ENCODE measurements at places on chromosomes 3 and 15. TPM values are rescaled to one million over a fixed set of nuclear protein-coding genes. Genes with fewer than 3 reads are reported as not detected.

Gene EID1
- total RNA-seq: 63.4 TPM

Gene CCRL2
- 1.0 TPM for total RNA-seq

Gene CLASP2
- total RNA-seq: 27.6 TPM

Gene OIP5
- 0.17 TPM for total RNA-seq

Gene DUOXA1
- total RNA-seq: not detected

Gene ATP13A4
- total RNA-seq: 2.7 TPM

- no peak for DNase-seq
Measured at GRCh38 chr15:63405159-63405558, 23.5 kb upstream of the CA12 start.

- DNase-seq: no peak
Measured at GRCh38 chr3:49428752-49429080, 408 bp downstream of the NICN1 start.

- no peak for DNase-seq
Measured at GRCh38 chr3:16467393-16467792, 46.1 kb downstream of the RFTN1 start.

GRCh38 chr3:124981472-124981871 lies 46.9 kb upstream of the MUC13 start:
- no peak for DNase-seq

GRCh38 chr3:167743799-167744198 lies 8.3 kb downstream of the SERPINI1 start:
- DNase-seq: no peak

- DNase-seq: no peak
Measured at GRCh38 chr3:124671106-124671505, 59.1 kb upstream of the UMPS start.

GRCh38 chr15:52653431-52653964 lies 25.7 kb downstream of the ATOSA start:
- DNase-seq: no peak

GRCh38 chr15:80945605-80946004 lies 44.0 kb downstream of the MESD start:
- DNase-seq: no peak

DNA sequence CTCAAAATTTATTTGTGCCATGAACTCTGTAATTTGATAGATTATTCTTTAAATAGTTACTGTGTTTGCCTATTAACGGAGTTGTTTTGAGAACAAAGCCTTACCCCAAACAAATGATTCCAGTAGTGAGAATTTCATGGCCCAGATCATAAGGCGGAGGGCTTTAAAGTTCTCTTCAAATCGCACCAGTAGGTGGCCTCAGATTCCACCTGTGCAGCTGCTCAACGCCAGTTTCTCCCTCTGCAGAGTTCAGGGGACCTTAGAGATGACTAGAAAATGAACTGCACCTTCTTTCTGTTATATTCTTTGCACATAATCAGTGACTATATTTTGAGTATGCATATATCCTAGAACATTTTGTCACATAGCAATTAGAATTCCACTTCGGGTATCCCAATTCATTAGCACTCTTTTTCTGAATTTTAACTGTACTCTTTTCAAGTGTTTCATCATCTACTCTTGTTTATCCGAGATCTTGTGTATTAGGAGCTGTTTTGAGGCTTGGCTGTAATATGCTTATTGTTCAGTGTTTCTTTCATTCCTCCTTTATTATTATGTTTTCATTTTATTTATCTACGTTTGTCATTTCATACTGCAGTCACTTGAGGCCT lies 232.6 kb upstream of the CHRM5 start:
- no peak for DNase-seq

DNA sequence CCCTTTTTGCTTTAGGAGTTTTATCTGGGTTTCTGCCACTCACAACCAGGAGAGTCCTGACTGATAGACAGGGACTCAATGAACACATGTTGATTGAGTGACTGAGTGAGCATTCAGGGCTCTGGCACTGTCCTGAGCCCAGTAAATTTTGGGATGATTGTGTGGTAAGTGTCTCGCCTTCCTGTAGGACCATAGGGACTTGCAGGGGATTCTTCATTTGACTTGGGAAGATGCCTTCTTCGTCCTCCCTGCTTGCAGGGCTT lies 22.3 kb upstream of the FLNB start:
- DNase-seq: no peak

GRCh38 chr3:101963902-101964362 lies 114.6 kb downstream of the NFKBIZ start:
- no peak for DNase-seq

GRCh38 chr3:9308298-9308990 lies 54.4 kb upstream of the THUMPD3 start:
- no peak for DNase-seq

- no peak for DNase-seq
Measured at GRCh38 chr3:62622553-62623174, 249.3 kb upstream of the FEZF2 start.

DNA sequence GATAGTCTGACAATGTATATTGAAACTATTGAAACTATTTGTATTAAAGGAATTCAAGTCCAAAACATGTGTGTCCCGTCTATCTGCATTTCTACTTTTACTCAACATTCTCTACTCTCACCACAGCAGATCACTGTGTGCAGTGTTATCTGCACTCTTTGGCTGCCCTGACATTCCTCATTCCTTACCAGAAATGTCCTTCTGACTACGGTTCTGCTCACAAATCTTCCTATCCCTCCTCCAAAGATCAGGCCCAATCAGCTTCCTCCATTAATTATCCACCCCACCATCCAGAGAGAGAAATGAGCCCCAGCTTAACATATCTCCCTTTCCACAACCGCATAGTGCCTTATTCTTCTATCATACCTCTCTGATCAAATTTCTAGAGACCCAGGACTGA lies 94.7 kb downstream of the TBL1XR1 start:
- no peak for DNase-seq
